Chondrocyte (in vitro differentiated cells): ENCODE measurements at places on chromosomes 1 and 21.

- DNase-seq, result no peak
Observed at GRCh38 chr1:59580257-59580656, 234.5 kb upstream of the HOOK1 start.

- DNase-seq, result no peak
Observed at GRCh38 chr1:223319905-223320580, 43.9 kb downstream of the SUSD4 start.

DNA sequence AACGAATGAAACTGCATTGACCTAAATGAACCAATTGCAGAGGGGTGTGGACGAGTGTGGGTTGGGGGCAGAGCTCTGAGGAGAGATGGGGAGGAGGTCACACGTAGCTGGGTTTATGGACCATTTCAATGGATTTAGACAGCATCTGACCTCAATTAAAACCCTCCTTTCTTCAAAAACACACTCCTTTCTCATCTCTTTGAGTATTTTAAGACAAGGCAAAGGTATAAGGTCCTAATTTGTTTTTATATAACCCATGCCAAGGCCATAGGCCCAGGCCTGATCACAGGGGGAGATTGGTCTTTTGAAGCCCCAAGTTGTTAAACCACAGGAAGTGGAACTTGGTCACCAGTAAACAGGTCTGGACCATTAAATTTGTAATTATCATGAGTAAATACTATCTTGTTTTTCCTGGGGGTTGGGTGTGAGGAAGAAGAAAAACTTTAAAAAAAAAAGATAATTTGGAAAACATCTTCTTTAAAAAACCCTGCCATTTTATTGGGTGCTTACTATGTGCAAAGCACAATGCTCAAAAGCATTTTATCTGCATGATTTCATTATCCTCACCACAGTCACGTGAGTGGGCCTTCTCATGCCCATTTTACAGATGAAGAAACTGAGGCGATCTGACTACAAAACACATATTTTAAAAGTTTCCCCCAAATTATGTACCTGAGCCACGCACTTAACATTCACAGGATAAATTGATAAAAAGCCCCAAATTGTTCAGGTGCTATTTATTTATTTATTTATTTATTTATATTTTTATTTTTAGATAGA is 8.9 kb upstream of the INAVA start:
- no peak for DNase-seq

DNA sequence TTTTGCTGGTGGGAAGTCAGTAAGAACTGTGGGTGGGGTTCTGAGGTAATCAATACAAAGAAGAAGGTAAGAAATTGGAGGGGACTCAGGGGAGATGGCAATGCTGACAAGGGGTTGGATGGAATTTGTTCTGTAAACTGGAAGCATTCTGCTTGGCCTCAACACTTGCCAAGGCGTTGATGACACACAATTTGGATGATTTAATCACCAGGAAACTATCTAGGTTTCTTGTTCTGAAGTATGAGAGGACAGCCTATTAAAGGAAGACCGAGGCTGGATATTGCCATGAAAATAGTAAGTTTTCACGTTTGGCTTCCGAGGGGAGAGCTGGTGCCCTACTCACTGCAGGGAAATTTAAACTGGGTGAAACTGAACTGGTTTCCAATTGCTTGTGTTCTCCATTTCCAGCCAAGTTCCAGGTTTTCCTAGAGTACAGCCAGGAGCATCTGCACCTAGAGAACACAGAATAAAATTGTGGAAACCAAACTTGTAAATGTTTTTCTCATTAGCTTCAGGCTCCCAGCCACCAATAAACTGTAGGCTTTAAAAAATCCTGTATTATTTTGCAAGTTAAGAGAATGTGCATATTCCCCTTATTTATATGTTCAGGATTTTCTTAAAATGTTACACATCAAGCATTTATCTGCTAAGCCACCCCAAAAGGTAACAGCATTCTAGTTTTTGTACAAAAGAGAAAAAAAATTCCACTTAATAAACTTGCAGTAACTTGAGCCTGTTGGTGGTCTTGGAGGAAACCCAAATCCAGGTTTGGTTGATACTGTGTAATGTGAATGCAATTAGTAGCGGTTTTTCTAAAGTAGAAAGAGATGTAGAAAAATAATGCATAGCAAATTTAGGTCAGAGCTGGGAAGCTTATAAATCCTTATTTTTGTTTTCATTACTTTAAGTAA is 53.8 kb downstream of the ROR1 start:
- DNase-seq, result no peak

GRCh38 chr1:43938892-43939587 is 5.4 kb downstream of the ARTN start:
- DNase-seq, result no peak

DNA sequence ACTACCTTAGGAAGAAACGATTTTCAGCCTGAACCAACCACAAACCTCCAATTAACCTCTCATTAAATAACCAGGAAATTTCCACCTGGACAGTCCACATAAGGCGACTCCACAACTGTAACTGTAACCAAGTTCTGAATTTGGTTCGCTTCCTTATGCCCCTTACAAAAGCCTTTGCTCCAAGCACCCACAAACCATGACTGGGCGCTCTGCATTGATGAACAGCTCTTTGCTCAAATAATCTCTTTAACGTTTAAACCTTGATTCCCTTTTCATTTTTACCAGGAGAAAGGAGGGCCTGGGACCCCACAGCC is 38.2 kb upstream of the ZNF124 start:
- DNase-seq, result no peak
